CD8-positive, alpha-beta memory T cell (primary cell): ENCODE measurements at places on chromosomes 11 and 22. TPM values are rescaled to one million over a fixed set of nuclear protein-coding genes. Genes with fewer than 3 reads are reported as not detected.

GRCh38 chr11:34318111-34319037 is 39.4 kb downstream of the ABTB2 start:
- DNase-seq, result no peak

DNA sequence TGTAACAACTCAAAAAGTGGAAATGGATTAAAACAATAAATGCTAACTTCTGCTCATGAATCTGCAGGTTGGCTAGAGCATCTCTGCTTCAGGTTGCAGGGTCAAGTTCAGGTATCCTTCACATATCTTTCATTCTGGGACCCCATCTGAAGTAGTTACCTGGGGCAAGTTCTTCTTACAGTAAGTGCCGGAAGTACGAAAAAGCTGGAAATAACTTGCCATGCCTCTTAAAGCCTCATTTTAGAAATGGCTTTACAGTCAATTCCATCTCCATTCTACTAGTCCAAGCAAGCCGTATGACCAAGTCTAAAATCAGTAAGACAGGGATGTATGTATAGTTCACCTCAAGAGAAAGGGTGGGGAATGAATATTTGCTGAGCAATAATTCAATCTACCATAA is 93.7 kb downstream of the FCHSD2 start:
- no peak for DNase-seq

- DNase-seq, result no peak
Measured at GRCh38 chr11:110152199-110152598, 59.0 kb downstream of the ZC3H12C start.

DNA sequence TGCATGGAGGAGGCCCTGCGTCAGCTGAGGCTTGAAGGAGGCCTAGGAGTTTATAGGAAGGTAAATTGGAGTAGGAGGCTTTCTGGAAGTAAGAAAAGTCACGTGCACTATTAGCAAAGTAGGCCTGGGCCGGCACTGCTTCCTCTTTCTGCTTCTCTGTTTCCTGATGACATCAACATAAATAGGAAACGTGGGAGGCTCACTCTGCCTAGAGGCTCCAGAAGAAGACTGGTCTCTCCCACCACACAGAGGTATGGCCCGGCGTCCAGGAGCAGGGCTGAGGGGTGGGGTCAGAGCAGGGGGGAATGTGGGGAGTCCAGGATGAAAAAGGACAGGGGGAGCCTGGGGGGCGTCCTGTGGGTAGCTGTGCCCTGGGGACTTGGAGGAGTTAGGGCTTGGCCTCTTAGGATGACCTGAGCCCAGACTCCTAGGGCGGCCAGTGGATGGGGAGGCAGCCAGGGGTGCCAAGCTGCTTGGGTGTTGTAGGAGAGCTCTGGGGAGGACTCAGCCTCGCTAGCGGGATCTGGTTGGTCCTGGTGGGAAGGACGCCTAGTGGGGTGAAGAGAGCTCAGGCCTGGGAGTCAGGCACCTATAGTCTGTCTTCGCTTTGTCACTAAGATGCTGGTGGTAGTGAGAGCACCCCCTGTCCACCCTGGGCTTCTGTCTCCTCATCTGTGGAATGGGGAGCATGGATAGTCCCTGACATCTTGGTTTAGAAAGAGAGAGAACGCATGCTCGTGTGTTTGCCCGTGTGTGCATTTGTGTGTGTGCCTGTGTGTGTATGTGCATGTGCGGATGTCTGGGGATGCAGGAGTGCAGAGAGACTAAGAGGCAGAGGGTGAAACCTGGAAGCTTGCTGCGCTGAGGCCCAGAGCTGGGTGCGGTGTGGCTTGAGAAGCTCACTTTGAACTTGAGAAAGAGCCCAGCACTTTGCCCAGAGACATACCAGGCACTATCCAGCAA is at the start of gene CSF2RB:
Gene CSF2RB (plus strand): TSS at position 202 of the 963 bp plus-strand sequence. CDS start 8,580 bp downstream, outside the sequence.
- DNase-seq, result no peak

- no peak for DNase-seq
Measured at GRCh38 chr11:33135216-33135615, 26.1 kb downstream of the CSTF3 start.

DNA sequence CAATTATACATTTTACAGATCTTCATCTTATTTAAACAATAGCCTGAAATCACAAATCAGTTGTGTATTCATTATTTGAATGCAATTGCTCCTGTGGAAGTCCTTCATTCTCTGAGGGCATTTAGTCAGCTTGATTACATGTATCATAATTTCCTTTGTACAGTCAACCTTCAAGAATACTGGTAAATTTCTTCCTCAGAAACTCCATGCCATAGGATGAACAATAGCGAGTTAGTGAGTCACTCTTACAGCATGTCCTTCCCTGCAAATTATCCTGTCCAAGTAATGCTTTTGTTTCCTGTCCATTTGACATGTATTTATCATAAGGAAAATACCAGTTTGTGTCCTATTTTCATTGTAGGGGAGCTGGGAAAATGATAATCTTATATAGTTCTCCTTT is 3.8 kb downstream of the OR10S1 start:
- DNase-seq, result no peak

DNA sequence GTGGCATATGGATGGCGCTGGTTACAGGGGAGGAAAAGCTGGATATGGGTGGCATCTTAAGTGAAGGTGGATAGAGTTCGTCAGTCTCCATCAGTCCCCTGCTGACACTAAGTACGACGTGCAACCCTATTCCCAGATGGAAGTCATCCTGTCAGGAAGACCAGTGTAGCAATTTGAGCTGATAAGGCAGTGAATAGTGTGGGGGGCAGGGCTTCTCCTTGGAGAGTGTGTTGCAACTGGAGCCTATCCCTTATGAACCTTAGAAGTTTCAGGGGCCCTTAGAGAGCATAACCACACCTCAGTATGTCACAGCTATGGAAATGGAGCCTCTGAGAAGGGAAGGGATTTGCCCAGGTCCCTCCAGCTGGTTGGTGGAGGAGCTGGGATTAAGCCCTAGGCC is 36.1 kb upstream of the ANKK1 start:
- DNase-seq, result no peak

DNA sequence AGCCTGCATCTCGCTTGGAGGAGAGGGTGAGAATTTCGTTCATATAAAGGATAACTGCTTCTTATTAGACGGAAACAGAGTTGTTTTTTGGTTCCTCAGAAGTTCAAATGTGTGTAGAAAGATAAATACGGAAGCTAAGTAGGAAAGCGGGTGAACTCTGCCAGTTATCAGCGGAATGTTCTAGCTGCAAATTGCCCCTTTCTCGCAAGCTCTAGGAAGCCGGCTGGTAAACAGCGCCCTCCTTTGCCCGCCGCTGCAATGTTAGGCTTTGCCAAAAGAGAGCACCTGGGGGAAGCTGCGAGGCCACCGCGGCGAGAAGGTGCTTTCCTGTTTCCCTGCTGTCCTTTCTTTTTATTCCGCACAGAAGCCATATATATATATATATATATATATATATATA is 67.0 kb downstream of the IGLL5 start:
- peak; percentile 27 for DNase-seq

DNA sequence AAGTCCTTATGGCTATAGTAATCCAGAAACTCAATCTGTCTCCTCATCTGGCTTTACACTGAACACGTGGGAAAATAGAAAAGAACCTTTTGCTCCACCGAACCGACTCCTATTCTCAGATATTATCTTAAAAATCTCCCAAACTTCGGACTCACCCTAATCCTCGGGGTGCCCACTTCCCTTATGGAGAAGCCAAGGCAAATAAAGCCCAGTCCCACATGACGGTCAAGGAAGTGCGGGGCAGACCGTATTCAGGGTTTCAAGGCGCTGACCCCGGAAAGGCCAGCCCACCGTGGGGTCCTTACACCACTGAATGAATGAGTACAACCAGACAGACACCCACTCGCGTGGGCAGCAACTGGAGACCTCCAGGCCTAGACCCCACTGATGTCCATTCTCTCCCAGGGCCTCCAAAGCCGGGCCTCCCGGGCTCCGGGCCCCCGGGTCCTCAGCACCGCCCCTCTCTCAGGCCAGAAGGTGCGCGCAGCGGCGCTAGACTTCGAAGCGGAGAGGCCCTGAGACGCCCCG is 489 bp downstream of the NUP98 start:
- peak; percentile 7 for DNase-seq

- DNase-seq, result no peak
Measured at GRCh38 chr11:34382532-34383276, 24.9 kb upstream of the ABTB2 start.

GRCh38 chr11:70524096-70524922 is 126.0 kb downstream of the CTTN start:
- no peak for DNase-seq

- DNase-seq, result no peak
Measured at GRCh38 chr11:112166562-112166961, 610 bp upstream of the TEX12 start.

GRCh38 chr11:91158891-91159537 is 936.2 kb upstream of the CHORDC1 start:
- DNase-seq, result no peak

DNA sequence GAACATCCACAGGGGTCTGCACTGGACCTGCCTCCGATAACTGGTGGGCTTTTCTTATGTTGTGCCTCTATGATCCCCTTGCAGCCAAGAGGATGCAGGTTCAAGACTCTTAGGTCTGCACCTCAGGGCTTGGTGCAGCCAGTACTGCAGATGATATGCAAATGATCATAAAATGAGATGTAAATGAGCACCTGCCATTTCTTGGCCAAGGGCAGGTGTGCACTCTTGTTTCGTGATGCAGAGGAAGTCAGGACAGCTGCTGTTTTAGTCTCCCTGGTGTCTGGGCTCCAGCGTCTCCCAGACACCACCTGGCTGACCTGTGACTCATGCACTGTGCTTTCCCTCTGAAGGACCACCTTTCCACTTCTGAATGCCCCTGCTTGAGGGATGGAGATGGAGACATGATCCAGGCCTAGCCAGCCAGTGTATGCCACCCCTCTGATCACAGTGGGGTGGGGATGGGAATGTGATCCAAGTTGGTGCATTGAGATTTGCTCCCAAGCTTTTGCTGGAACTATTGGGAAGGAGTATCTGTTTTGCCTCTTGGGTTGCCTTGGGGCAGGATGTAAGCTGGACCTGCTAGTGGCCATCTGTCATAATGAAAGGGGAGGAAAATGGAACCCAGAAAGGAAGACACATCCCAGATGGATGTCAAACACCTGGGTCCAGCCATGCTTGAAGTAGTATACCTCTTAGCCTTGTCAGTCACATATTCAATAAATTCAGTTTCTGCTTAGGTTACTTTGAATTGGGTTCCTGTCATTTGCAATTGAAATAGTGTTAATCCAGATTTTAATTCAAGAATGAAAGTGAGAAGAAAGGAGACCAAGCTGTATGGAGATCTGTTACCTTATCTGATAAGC is 3.3 kb upstream of the KCNJ11 start:
- DNase-seq, result no peak

DNA sequence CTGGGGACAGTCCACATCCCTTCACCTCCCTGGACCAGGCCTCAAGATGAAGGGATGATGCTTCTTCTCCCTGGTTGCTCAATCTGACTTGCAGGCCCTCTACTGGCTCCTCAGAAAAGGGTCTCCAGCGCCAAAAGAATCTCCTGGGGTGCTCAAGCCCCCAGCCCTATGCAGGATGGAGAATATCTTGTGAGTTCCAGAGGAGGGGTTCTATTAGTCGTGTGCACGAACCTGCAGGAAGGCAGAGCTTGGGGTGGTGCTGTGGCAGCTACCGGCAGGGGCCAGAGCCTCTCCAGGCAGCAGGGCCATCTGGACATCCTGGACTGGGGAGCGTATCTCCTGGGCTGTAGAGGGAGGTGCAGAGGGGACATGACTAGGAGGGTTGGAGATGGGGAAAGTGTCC is 1339.5 kb downstream of the BRD1 start:
- DNase-seq, result no peak

- no peak for DNase-seq
Measured at GRCh38 chr11:19924716-19925115, 212.1 kb downstream of the NAV2 start.

DNA sequence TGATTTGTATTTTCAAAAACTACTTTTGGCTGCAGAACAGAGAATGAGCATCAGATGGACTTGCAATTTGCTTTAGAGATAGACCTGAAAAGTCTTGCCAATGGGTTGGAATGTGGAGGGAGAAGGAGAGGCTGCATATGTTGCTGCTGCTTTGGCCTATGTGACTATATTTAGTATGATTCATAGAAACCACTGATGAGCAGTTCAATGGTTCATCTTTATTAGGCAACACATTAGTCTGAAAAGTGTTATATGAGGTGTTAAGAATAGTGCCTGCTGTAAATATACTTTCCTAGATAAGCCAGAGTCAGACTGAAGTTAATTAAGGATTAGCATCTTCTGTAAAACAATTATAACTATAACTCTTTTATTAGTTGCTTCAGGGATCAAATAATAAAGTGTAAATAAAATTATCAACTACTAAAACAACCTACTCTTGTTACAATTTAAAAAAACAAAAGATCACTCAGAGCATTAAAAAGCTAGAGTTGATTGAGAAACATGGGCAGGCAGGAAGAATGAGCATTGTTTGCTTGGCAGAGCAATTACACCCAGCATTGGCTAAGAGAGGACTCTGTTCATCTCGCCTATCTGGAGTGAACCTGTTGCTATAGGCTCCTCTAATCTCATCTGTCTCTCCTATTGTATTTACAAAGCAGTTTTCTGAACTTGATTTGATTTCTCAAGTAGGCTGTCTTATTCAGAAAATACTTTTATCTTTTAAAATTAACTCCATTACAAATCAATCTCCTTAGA is 36.3 kb downstream of the HORMAD2 start:
- no peak for DNase-seq

- DNase-seq, result no peak
Measured at GRCh38 chr11:86069408-86070101, 671 bp upstream of the PICALM start.

DNA sequence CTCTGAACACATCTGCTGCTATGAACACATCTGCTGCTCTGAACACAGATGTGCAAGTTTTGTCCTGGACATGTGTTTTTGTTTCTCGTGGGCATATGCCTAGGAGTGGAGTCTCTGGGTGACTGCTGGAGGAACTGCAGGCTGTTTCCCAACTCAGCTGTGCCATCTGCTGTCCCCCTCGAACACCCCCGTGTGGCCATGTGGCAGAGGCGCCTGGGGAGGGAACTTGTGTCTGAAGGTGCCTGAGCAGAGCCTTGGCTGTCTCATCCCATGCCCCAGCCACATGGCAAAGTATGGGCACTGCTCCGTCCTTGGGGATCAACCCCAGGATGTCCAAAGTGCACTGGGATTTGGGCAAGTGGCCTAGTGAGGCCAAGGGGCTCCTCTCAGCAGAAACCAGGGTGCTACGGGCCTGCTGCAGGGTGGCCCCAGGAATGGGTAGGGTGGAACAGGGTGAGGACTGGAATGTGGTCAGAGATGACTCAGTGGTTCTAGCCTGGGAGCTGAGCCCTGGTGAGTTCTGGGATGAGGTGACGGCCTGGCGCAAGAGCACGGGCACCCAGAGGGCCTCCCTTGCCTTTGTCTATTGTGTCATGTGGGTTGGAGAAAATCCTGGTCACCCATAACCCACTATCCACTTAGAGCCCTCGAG is 14.7 kb downstream of the GATD1 start:
- DNase-seq, result no peak

Gene TSSK2
- not detected for total RNA-seq

Gene POTEH
- total RNA-seq, result not detected

Gene TPP1
- total RNA-seq, result 61.6 TPM

Gene FJX1
- 0.26 TPM for total RNA-seq

Gene OR52M1
- total RNA-seq, result not detected

Gene PNPLA5
- not detected for total RNA-seq

Gene KIAA1671
- total RNA-seq, result 14.7 TPM

Gene PDHX
- 37.8 TPM for total RNA-seq
